ENCODE measurements at places on chromosomes 5 and 9. TPM values are rescaled to one million over a fixed set of nuclear protein-coding genes. Genes with fewer than 3 reads are reported as not detected.

DNA sequence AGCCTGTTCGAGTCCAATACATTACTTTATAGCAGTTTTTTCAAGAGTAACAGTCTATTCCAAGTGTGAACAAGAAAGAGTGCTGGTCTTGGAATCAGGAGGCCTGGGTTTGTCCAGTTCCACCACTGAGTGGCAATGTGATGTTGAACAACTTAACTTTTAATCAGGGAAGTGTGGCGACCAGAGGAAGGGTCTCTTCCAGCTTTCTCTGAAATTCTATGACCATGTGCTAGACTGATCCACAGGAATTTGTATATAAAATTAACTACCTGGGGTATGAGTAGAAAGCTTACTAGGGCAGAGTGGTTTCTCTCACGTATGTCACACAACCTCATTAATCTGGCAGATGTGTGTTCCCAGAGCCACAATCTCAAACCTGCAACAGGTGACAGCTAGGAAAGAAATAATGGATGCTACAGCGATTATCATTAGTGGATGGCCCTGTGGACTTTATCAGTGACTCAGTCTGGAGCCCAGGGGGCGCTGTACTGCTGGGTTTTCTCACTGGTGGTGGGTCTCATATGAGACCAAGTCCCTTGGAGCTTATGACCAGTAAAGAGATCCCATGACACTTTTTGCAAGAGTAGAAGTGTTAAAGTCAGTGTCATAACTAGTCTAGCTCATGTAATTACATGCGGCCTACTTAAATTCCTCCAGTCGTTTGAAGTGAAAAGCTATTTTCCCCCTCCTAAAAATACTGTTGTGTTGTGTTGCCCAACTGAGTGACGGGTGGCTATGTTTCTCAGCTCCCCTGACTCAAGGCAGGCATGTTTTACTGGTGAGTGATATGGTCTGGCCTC is 116.5 kb downstream of the GDNF start:
- no peak for DNase-seq

DNA sequence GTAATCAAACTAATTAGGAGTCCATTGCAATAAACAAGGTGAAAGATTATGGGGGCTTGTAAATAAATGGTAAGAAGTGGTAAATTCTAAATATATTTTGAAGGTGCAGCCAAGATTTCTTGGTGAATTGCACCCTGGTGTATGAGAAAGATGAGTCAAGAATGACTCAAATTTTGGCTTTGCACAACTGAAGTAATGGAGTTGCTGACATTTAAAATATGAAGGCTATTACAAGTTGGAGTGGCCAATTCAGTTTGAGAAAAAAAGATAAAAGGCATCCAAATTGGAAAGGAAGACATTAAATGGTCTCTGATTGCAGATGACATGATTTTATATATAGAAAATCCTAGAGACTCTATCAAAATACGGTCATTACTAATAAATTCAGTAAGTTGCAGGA is 2330.6 kb downstream of the MAT2B start:
- no peak for DNase-seq

- DNase-seq = no peak
Measured at GRCh38 chr5:158288272-158288657, 429.3 kb upstream of the CLINT1 start.

- DNase-seq = no peak
Measured at GRCh38 chr5:128844354-128844923, 120.8 kb upstream of the SLC27A6 start.

The CA9 gene
- total RNA-seq = 0.25 TPM

DNA sequence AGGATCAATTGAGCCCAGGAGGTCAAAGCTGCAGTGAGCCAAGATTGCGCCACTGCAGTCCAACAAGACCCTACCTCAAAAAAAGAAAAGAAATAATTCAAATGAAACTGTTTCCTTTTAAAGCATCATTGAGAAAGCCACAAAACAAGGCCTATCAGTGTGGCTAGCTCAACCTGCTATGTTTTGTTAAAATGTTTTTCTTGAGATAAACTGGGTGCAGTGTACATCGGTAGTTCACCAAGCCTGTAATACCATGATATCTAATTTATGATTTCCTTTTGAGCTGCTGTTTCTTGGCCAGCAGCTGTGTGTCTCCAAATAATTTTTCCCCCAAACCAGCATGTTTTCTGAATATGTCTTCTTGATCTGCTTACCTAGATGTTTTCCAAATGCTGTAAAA is 97.3 kb upstream of the GOLGA1 start:
- DNase-seq = no peak

The LCN15 gene
- total RNA-seq = not detected

Data from lower leg skin (tissue), 4 donors.